Activated T-helper 1 cell treated with anti-CD3 and anti-CD28 coated beads, Interleukin-2, amount 50 U/mL, for 16 hours (primary cell): ENCODE measurements at places on chromosomes 7 and 10.

DNA sequence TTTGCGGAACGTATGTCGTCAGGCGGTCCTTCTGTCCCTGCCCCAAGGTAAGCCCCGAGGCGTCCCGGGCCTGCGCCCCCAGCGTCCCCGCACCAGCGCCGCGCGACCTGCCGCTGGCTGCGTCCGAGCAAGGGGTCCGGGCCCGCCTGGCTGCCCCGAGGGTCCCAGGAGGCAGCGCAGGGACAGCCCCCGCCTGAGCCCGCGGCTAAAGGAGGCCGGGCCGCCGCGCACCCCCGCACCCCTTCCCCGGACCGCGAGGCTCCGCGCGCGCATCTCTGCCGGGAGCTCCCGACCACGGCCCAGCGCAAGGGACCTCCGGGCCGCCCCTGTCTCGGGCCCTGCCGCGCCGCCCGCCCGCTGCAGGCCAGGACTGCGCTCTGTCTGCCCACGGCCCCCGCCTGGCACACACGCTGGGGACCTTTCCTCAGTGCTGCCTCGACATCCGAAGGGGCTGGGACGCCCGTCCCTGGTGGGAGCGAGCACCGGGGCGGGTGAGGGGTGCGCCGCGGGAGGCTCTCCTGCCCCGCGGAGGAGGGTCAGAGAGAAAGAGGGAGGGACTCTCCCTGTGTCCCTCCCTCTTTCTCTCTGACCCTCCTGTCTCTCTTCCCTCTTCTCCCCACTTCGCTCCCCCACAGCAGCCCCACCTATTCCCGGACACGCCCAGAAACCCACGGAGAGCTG lies 25.0 kb downstream of the SHH start:
- DNase-seq, result no peak

GRCh38 chr10:79417266-79417665 lies 28.2 kb downstream of the ZCCHC24 start:
- DNase-seq, result no peak

DNA sequence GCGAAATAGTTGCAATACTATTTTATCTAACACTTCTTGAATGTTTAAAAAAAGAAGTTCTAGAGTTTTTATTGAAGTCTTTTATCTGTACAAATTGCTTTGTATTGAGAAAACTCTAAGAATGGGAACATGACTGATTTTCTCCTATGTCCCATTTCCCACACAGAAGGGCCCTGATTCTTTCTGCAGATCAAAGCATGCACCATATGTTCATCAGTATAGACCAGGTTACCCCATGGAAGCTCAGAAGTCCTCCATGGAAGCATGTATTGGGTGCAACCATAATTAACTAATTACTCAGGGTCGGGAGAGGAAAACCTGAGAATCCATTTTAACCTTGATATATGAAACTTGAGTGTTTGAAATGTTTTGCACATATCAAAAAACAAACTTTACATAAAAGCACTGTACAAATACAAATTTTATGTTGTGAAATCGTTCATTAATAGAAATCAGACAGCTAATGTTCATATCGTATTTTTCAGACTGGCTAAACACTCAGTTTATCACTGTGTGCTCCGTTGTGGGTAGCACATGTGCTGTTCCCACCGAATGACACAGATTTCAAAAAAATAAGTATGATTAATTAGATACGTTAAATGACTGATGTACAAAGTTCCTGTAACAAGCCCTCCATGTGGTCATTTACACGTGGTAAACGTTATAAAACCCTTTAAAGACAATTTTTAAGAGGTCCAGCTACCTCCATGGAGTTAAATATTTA lies 71.5 kb downstream of the PTF1A start:
- DNase-seq, result no peak

GRCh38 chr10:53434413-53434812 lies 661.8 kb upstream of the MBL2 start:
- no peak for DNase-seq

- peak; percentile 23 for DNase-seq
Observed at GRCh38 chr7:55569797-55570196, 2.5 kb downstream of the VOPP1 start.
